ENCODE measurements at places on chromosomes 7 and 10.
A peak's percentile ranks its signal among the peaks of the same experiment; 100 is the strongest.

DNA sequence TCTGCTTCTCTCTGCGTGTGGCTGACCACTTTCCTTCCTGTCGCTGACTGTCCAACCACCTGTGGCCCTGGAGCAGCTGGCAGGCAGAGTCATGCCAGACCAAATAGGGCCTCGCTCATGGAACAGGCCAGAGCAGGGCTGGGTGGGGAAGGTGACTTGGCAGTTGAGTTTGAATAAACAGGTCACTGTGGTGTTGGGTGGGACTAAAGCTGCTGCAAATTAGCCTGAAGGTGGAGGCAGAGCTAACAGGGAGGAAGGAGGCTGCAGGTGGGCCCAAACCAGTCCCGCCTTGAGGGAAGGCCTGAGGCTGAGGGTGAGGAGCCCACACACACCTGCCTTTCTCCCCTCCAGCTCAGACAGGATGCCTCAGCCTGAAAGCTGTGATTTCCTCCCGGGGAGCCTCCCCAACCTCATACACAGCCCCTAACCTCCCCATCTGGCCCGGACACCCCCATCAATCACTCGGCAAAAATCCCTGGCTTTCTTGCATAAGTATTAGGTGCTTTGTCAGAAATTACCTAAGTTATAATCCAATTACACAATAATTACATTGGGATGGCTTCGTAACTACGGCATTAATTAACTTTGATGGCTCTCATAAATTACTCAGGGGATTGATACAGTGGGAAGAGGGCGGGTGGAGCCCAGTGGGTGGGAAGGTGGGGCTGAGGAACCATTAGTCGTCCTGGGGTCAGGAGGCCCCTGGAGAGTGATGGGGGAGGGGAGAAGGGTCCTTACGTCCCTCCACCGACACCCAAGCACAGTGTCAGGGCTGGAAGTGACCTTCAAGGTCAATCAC lies 97.7 kb upstream of the PCBD1 start:
- DNase-seq: peak; percentile 13

- no peak for DNase-seq
Observed at GRCh38 chr10:6602700-6603084, 22.6 kb upstream of the PRKCQ start.

GRCh38 chr10:37763132-37763531 lies 94.3 kb downstream of the ZNF248 start:
- no peak for DNase-seq

DNA sequence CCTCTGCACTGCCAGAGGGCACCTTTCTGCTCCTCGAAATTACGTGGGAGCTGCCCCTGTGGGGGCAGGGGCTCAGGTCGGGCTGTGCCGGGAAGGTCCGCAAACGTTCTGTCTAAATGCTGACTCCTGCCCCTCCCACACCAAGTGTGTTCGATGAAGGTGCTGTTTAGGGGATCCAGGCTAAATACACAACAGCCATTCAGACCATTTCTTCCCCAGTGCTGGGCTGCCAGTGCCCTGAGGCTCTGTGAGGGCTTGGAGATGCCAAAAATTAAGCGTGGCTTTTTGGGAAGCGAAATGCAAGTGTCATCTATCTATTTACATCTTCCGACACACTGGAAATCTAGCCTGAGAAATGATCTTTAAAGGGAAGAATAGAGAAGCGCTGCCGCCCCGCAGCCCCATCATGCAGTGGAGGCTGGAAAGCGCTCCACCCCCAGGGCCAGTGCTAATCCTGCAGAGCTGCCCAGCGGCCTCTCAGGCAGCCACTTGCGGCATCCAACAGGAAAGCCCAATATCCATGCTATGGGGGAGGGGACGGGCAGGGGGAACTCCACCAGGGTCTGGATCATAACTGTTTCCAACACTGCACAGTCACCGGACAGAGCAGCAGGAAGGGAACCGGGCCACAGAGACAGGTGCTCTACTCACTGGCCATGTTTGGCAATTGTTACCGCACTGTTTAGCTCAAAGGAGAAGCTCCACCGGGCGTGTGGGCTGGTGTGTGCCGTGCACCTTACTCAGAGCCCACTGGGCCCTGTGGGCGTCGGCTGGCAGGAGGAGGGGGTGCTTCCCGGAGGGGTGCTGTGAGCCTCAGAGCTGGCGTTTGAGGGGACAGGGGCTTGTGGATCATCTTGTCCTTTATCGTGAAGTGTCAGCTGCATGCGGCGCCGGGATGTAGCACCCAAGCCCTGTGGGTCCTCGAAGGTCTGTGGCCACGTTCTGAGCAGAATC lies 205.5 kb downstream of the DNAJB6 start:
- DNase-seq: no peak

GRCh38 chr10:127278001-127278400 lies 81.6 kb upstream of the INSYN2A start:
- DNase-seq: no peak

DNA sequence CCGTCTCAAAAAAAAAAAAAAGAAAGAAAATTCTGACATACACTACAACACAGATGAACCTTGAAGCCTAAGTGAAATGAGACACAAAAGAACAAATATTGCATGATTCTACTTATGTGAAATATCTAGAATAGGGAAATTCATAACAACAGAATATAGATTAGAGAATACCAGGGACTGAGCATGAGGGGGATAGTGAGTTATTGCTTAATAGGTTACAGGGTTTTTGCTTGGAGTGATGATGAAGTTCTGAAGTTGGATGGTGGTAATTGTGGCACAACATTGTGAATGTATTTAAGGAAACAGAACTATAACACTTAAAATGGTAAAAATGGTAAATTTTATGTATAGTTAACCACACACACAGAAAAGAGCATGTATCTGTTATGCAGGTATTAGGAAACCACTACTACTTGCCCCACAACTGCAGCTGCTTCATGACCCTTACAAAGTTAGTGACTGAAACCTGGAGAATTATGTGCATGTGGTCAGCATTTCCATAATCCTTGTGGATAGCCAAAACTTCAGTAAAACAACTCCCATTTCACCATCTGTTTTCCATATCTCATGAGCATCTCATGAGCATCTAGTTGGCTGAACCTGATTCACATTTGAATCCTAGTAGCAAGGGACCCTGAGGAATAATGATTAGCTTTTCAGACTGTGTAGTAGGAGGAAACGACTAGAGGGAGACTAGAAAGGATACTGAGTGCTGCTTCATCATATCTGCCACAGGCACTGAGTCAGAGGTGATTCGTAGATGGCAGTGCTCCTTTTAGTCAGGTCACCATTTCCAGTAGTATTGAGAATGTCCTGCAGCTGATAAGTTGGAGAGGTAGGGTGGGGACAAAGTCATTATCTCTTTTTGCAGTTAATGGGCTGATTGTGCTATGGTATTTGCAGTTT lies 26.3 kb downstream of the SAMD8 start:
- DNase-seq: peak; percentile 23

GRCh38 chr7:7567898-7568531 lies 1.3 kb downstream of the MIOS start:
- DNase-seq: no peak

GRCh38 chr7:30266686-30267085 lies 17.7 kb upstream of the ZNRF2 start:
- no peak for DNase-seq

DNA sequence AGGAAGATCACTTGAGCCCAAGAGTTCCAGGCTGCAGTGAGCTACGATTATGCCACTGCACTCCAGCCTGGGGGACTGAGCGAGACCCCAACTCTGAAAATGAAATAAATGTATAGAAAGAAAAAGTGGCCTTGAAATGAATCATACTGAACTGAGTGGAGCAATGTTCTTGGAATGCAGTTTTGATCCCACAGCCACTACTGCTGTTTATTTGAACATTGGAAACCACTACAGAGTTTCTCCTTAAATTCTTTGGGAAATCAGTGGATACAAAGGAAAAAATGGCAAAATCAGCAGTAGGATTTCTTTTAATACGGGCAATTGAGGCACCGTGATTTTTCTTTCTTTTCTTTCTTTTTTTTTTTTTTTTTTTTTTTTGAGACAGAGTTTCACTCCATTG lies 637.4 kb downstream of the GALNT17 start:
- no peak for DNase-seq

DNA sequence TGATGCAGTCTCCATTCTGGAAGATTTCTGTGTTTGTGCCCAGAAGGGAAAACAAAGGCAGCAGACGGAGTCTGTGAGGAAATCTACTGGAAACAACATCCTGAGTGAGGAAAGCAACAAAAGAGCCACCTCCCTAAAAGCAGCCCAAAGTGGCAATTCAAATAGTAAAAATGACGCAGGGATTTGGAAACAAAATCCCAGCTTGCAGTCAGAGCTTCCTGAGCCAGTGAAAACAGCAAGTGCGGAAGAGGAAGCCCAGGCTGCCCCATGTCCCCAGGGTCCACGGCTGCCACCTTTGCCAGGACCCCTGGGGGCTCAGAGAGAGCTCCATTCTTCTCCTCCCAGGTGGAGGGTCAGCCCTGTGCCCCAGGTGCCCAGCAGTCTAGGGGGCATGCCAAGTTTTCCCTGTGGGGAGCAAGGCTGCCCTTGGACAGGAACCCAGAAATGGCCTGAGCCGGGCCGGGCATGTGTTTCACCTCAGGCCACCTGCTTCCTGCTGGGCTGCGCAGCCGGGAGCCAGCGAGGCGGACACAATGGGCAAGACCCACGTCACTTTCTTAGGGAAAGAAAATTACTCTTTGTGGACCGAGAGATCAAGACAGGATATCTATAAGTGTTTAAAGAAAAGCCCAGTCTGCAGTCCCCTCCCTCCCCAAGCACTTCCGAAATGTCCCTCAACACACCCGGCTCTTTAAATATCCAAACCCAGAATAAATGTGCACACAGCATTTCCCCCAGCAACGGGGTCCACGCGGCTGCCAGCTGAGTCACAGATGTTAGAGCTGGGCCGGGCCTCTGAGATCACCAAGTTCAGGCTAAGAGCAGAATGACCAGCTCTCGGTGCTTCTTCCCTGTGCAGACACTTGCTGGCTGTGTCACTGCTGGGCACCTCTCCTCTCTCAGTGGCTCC lies 231.1 kb downstream of the ARHGAP12 start:
- no peak for DNase-seq

DNA sequence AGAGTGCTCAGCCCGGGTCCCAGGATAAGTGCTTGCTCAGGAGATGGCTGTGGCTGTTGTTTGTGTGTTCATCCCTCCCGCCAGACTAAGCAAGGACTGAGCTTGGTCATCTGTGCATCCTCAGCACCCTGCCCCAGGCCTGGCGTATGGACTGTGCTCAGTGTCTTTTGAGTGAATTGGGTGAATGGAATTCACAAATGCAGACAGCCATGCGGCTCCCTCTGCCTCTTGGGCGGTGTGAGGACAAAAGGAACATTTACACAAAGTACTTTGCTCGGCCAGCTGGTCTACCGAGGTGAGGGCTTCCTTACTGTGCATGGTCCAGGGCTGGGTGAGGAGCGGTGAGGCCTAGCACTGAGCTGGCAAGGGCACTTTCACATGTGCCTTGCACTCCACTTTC lies 120.2 kb downstream of the CDH23 start:
- no peak for DNase-seq

GRCh38 chr7:121420976-121421375 lies 24.9 kb upstream of the FAM3C start:
- DNase-seq: no peak

- DNase-seq: no peak
Observed at GRCh38 chr10:125599194-125599593, 83.8 kb downstream of the TEX36 start.

- DNase-seq: no peak
Observed at GRCh38 chr7:70459546-70459945, 672.4 kb upstream of the GALNT17 start.

- DNase-seq: no peak
Observed at GRCh38 chr7:106180721-106181120, 68.6 kb upstream of the SYPL1 start.

DNA sequence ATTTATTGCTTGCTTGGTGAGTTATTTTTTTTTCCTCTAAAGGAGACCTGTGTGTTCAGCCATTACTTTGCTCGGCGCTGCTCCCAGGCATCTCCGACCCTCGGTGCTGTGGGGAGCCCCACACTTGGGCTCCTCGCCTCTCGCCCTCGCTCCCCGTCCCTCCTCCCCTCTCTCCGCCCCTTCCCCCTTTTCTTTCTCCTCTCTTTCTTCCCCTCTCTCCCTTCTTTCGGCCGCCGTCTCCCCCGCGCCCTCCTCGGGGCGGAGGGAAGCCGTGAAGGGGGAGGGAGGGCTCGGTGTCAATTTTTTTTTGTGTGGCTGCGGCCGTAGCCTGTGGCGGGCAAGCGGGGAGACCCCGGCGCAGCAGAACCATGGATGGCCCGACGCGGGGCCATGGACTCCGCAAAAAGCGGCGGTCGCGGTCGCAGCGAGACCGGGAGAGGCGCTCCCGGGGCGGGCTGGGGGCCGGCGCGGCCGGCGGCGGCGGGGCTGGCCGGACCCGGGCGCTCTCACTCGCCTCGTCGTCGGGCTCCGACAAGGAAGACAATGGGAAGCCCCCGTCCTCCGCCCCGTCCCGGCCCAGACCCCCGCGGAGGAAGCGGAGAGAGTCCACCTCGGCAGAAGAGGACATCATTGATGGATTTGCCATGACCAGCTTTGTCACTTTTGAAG lies 1.1 kb downstream of the AUTS2 start:
- DNase-seq: no peak

- peak; percentile 18 for DNase-seq
Observed at GRCh38 chr7:20440472-20441105, 109.9 kb downstream of the ITGB8 start.

DNA sequence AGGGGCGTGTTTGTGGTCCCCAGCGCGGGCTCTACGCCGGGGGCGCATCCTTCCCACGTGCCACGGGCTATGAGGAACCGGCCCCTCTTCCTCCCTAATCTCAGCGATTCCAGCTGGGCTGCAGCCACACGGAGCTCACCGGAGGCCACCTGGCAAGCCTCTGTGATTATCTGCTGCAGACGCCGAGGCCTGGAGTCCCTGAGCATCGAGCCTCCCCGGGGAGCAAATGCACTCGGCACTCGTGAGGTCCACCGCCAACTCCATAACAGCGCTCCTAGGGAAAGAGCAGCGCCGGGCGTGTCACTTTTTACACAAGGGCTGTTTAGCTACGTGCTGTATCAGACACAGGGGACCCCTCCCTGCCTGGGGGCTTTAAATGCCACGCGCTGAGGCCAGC lies 101.2 kb downstream of the DYNC2I1 start:
- no peak for DNase-seq

DNA sequence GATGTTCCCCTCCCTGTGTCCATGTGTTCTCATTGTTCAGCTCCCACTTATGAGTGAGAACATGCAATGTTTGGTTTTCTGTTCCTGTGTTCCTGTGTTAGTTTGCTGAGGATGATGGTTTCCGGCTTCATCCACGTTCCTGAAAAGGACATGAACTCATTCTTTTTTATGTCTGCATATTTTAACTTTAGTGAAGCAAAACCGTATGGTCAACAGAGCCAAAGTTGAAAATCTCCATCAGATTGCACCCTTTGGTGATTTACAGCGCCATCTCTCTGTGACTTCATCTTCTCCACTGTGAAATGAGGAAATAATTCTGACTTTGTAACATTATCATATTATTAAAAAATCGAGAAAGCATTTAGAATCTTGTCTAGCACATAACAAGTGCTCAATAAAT lies 132.3 kb upstream of the PLXDC2 start:
- DNase-seq: no peak
